ENCODE measurements at places on chromosomes 5 and 9.

DNA sequence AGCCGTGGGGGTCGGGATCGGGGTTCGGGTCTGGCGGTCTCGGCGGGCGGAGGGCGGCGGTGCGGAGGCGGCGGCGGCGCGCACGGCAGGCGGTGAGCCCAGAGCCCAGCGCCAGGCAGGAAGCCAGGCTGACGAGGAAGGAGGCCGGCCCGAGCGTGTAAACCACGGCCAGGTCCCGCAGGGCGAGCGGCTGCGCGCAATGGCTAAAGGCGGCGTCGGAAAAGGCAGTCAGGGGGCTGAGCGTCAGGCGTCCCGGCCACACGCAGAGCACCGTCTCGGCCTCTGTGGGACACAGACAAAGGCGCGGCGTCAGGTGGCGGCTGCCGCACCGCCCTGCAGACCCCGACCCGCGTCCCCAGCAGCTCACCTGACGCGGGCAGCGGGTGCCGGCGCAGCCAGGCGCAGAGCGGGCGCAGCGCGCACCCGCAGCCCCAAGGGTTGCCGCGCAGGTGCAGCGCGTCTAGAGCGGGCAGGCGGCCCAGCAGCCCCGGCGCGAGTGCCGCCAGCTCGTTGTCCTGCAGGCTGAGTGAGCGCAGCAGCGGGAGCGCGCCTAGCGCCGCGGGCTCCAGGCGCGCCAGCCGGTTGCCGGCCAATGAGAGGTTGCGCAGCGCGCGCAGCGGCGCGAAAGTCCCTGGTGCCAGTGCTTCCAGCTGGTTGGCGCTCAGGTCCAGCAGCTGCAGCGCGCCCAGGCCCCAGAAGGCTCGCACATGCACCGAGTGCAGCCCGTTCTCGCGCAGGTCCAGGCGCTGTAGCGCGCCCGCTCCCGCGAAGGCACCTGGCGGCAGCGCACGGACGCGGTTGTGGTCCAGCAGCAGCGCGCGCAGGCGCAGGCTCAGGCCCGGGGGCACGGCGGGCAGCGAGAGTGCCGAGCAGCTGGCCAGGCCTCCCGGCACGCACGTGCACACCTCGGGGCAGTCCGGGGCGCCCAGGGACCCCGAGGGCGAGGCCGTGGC, 671 bp downstream of the LRRC26 start:
- DNase-seq: no peak

GRCh38 chr5:141003791-141004611, 37.7 kb downstream of the PCDHAC2 start:
- no peak for DNase-seq

GRCh38 chr5:44707721-44708120, 101.0 kb upstream of the MRPS30 start:
- DNase-seq: no peak

GRCh38 chr5:55134053-55134722, 25.8 kb upstream of the GPX8 start:
- DNase-seq: no peak

DNA sequence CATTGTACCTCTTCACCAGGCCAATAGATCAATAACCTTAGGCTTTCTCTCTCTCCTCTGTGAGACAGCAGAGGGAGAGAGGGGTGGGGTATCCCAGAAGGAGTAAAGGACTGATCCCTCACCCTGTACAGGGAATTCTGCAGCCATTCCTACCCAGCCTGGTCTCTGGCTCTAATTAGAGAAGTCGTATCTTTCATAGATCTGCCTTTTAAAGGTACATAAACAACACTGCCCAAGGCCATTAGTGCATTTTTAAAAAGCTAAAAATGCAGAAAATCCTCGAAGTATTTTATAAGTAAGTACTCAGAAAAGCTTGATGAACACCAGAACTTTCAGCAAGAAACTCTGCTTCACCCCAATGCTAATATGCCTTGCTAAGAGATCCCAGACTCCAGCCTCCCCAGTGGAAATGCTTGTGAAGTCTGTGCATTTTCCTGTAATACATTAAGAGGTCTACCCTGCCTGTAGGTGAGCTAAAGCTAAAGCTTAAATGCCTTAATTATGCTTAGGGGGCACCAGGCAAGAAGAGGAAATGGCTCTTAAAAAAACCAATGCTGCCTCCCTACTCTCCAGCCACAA, 200.0 kb upstream of the ANKRD55 start:
- DNase-seq: no peak

DNA sequence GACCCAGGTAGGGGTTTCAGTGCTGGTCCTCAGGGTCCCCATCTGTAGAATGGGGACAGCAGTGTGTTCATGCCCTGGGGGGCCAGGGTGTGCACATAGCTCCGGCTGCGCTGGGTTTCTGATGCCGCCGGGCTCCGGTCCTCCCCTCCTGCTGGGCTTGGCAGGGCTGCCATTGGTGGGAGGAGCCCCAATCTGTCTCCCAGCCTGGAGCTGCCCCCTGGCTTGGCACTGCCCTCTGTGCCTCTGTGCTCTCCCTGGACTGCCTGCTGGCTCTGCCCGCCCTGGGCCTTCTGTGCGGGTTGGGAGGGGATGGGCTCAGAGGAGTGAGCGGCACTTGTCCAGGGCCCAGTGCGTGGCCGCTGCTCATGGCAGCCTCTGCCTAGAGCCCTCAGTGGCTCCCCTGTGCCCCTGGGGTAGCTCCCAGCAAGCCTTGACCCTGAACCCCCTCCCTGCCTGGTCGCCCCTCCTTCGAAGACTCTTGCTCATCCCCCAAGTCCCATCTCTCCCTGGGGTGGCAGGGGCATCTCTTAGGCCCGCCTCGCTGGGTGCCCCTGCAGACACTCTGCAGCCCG, 35.7 kb downstream of the RXRA start:
- no peak for DNase-seq

- no peak for DNase-seq
These were observed 8.0 kb downstream of the EBF1 start for GRCh38 chr5:159091596-159092331.

DNA sequence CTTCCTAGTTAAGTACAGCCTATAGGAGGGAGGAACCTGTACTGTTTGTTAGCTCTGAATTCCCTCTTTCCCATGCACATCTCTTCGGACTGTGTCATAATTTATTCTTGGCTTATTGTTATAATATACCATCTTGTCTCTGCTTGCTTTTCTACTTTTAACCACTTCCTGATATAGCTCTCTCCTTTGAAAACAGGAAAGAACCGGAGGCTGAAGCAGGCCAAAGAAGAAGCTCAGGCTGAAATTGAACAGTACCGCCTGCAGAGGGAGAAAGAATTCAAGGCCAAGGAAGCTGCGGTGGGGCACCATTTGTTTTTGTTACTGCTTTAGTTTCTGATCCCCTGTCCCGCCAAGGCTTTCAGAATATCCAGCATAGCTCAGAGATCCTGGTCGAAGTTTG, 4.8 kb downstream of the ATP6V1G1 start:
- no peak for DNase-seq

DNA sequence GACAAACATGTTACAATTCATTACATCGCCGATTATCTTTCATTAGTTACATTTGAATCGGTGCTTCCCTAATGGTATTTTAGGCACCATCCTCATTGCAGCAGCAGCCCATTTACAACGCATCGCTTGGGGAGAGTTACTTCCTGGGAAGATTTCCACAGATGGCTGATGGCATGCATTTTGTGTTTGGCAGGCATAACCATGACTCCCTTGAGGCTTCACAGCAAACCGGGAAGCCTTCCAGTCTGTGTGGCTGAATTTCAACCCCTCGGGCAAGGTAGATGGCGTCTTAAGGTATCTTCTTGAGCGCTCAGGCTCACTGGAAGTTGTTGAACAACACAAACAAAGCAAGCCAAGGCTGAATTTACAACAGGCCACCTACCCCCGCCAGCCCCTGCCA, 1.6 kb upstream of the DNAH5 start:
- no peak for DNase-seq

DNA sequence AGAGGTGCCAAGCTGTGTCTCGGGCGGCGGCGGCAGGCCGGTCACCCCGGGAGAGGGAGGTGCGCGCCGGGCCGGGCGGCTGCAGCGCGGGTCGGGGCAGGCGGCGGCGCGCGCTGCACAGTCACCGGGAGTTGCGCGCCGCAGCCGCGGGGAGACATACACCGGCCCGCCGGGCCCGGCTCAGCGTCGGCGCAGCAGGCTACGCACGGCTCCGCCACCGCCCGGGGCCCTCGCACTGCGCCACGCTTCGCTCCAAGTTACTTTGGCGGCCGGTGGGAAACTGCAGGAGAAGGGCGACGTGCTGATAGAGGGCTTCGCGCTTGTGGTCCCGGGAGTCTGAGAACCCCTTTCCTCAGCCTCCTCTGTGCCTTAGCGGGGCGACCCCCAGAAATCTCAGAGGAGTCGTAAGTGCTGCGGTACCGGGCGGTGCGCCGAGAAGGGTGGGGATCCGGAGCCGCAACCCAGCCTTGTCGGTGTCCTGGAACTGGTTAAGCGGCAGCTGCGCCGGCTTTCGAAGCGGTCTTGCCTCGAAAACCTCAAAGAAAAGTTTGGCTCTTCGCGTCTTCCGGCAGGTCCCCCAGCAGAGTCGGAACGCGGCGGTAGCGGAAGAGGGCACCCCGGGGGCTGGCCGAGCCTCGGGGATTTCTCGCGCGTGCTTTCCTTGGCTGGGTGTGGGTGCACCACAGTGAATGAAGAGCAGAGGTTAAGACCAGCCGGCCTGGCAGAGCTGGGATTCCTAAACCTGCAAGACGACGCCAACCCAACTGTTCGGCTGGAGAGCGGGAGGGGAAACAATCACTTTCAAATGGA, at the start of gene EFNA5:
EFNA5 (minus strand) TSS at position 6 of the 810 bp plus-strand sequence.
- no peak for DNase-seq

GRCh38 chr5:141878186-141878710, at the start of gene PCDH1:
Gene PCDH1, minus strand, starts transcription at chr5:141878410. Its CDS starts 148 bp downstream, at chr5:141878262.
- DNase-seq: no peak

DNA sequence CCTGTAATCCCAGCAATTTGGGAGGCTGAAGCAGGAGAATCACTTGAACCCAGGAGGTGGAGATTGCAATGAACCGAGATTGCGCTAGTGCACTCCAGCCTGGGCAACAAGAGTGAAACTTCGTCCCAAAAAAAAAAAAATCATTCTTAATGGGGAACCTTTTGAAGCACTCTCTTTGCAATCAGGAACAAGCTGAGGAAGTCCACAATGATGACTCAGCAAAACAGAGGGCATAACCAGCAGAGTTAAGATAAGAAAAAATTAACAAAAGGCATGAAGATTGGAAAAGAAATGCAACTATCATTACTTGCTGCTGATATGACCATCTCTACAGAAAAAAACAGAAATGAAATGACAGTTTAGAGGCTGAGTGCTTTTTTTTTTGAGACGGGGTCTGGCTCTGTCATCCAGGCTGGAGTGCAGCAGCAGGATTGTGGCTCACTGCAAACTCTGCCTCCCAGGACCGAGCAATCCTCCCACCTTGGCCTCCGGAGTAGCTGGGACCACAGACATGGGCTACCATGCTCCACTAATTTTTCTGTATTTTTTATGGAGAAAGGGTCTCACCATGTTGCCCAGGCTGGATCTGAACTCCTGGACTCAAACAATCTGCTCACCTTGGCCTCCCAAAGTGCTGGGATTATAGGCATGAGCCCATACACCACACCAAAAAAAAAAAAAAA, 88.0 kb downstream of the FNBP1 start:
- DNase-seq: no peak

GRCh38 chr9:87479801-87480201, 17.9 kb upstream of the DAPK1 start:
- DNase-seq: no peak

- no peak for DNase-seq
These were observed 289.7 kb downstream of the CDK5RAP2 start for GRCh38 chr9:120289990-120290975.

DNA sequence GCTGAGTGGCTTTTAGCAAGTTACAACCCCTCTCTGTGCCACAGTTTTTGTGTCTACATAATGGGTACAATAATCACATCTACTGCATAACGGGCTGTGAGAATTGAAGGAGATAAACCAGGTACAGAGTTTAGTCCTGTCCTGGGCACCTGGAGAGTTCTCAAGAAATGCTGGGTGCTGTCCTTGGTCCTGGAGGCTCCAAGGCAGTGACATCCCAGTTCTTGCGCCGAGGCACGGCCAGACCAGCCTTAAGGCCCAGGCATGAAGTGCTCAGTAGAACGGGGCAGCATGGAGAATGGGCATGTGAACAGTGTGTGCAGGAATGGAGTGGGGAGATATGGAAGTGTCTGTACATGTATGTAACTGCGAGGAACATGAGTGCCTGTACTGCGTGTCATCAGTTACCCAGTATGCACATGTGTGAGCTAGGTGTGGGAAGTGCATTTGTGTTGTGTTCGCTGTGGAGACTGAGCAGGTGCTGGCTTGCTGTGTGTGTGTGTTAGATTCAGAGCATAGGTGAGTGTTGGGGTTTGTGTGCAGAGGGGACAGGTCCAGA, 6.3 kb upstream of the UNC5A start:
- DNase-seq: no peak

- no peak for DNase-seq
These were observed 488.6 kb upstream of the TRPC7 start for GRCh38 chr5:136853971-136854370.

- no peak for DNase-seq
These were observed 360.3 kb upstream of the CDH18 start for GRCh38 chr5:20348321-20348720.

- DNase-seq: no peak
These were observed 2.6 kb downstream of the SLC6A7 start for GRCh38 chr5:150192462-150192861.

DNA sequence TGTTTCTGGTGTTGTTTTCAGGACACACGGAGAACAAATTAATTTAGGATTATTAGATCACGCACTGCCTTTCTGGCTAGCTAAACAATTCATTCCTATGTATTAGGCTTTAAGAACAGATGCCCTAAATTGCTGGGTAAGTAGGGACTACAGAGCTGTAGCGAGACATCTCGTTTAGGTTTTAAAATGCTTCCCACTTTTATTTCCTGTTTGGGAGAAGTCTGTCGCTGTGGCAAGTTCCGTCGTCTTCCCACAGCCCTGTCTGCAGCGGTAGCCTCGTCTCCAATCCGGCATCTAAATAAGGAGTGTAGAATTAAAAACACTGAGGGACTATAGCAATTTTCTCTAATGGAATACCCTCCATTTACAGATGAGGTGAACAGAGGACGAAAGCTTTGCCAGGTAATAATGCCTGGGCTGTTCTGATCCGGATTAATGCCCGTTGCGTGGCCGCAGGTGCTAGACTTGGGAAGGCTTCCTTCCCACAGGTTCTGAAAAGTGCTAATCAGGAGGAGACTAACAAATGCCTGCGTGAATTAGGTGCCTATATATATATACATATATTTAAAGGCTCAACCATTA, 1.3 kb upstream of the TRIM36 start:
- no peak for DNase-seq

GRCh38 chr5:68748101-68748500, 345.7 kb upstream of the SLC30A5 start:
- DNase-seq: no peak

All from brain pericyte (primary cell).